ENCODE measurements at places on chromosomes 1 and 21.

GRCh38 chr1:36203554-36204346 lies 20.5 kb upstream of the THRAP3 start:
- no peak for DNase-seq

DNA sequence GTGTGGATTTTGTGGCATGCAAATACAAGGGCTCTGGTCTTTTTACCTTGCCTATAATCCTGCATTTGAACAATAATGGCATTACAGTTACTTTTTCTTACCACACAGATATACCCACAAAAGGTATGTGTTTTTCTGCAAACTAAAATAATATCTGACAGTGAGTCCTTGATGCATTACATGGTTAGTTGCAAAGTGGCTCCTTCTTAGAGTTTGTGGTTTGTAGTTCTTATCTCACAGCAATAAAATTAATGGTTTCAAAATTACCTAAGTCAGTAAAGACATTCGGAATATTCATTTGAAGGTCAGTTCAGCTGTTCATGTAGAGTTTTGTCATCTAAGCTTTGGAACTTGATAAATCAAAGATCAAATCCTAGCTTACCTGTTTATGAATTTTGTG lies 43.5 kb downstream of the SNX7 start:
- no peak for DNase-seq

DNA sequence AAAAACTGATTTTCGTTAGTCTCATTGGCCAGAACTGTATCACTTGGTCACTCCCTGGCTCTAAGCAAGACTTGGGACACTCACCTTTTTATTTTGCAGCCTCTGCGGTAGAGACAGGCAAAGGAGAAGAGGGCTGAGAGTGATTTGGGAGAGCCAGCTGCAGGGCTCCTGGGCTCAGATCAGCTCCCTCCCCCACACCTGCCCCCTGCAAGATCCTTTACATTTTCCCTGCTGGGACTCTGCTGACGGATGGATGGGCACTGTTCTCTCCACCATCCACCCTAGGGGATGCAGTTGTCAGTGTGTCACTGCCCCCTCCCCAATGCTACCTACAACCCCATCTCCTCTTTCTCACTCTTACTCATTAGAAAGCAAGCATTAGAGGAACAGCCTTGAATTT lies 301.1 kb upstream of the KAZN start:
- no peak for DNase-seq

- DNase-seq: no peak
Measured at GRCh38 chr1:226436855-226437491, 29.1 kb upstream of the PARP1 start.

- no peak for DNase-seq
Measured at GRCh38 chr1:39819091-39819812, 30.6 kb upstream of the BMP8B start.

GRCh38 chr1:236066054-236066453 lies 1.2 kb upstream of the NID1 start:
- DNase-seq: no peak

DNA sequence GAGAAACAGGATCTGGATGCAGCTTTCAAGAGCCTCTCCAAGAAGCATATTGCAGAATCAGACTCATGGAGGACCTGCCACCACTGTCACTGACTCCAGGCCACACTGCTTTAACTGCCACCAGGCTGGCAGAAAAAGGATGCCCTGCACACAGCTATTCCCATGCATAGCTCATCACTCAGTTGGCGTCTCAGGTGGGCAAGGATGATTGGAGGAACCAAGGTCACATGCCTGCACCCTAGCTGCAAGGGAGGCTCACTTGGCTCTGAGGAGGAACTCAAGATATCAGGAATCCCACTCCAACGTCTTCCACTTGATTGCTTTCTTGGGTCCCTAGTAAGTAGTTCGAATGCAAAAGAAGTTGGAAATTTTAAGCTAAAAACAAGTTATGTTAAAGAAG lies 19.6 kb upstream of the SPOCD1 start:
- DNase-seq: no peak

DNA sequence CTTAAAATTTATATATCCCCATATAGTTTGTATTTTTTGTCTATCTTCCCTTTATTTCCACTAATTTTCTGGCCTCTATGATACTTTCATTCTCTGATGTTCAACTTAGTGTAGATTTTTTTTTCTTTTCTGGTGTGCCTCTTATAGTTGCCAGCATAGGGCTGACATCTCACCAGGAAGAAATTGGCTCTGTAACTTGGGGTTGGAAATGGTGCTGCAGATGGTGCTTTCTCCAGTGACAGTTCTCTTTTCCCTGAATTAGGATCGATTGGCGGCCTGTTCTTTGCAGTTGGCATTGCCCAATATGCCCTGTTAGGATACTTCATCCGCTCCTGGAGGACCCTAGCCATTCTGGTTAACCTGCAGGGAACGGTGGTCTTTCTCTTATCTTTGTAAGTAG lies 50.3 kb downstream of the SLC22A15 start:
- no peak for DNase-seq

- no peak for DNase-seq
Measured at GRCh38 chr1:59500950-59501742, 204.3 kb downstream of the FGGY start.

DNA sequence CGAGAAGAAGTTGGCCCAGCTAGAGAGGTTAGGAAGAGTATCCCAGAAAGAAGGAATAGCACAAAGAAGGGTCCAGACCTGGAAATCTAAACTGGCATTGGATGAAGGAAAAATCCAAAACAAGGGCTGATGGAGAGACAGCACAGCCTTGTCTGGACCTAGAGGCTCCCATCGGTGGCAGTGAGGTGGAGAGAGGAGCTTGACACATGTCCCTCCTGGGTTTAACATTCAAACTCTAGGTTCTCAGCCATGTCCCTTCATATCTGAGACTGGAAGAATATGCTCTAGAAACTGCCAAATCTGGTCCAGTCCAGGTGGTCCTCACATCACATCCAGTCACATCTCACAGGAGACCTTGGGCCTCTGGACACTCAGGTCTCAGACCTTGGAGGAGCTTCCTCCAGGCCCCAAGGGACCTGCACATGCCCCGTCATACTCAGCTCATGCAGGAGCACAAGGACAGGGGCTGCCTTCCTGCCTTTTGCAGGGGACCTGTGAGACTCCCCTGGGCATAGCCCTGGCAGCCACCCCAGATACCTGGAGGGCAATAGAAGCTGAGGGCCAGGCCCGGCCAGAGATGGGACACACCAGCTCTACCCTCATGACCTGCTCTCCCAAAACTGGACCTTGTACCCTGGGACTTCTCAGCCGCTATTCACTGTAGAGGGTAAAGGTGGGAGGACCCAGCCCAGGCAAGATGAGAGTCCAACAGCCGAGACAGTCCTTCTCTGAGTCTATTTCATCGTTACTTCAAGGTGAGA lies 7.5 kb downstream of the TMEM125 start:
- DNase-seq: no peak

DNA sequence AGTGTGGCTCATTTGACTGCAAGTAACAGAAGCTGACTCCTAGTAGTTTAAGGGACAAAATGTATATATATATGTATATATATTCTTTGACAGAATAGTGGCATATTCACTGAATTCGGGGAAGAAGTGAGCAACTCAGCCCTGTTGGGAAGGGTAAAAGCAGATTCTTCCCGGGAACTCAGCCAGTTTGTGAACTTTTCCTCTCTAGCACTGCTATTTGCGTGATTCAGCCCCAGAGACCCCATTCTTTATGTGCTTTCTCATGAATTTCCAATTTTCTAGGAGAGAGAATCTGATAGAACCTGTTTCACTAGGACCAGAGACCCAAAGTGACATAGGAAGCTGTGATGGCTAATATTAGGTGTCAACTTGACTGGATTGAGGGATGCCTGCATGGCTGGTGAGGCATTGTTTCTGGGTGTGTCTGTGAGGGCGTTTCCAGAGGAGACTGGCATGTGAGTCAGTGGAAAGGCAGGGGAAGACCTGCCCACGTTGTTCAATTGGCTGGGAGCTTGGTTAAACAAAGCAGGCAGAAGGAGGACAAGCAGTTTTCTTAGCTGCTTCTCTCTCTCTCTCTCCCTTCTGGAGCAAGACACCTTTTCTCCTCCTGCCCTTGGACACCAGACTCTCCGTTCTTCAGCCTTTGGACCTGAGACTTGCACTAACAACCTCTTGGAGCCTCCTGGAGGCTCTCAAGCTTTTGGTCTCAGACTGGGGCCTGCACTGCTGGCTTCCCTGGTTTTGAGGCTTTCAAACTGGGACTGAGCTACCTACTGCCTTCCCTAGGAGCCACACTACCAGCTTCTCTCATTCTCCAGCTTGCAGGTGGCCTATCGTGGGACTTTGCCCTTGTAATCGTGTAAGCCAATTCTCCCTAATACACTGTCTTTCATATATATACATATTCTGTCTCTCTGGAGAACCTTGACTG lies 93.4 kb upstream of the KCNK1 start:
- no peak for DNase-seq

GRCh38 chr21:31184459-31184858 lies 146.2 kb upstream of the KRTAP19-8 start:
- DNase-seq: no peak

DNA sequence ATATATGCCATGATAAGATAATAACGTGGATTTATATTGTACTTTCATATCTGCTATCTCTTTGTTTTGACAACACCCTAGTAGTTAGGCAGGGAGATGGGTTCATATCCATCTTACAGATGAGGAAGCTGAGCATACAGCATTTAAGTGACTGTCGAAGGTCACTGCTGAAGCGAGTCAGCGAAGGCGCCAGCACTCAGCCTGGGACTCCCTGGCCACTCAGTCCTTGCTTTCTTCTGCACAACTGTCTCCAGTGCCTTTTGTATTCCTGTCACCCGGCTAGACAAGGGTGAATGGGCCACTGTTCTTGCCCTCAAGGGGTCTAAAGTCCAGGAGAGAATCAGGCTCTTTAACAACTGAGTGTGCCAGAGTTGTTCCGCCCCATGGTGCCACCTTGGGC lies 3.1 kb downstream of the ARHGEF10L start:
- no peak for DNase-seq

- no peak for DNase-seq
Measured at GRCh38 chr1:231423648-231424047, 1.6 kb upstream of the EGLN1 start.

- no peak for DNase-seq
Measured at GRCh38 chr1:36796733-36797132, 237.6 kb downstream of the GRIK3 start.

GRCh38 chr1:190906206-190906725 lies 428.6 kb upstream of the BRINP3 start:
- no peak for DNase-seq

DNA sequence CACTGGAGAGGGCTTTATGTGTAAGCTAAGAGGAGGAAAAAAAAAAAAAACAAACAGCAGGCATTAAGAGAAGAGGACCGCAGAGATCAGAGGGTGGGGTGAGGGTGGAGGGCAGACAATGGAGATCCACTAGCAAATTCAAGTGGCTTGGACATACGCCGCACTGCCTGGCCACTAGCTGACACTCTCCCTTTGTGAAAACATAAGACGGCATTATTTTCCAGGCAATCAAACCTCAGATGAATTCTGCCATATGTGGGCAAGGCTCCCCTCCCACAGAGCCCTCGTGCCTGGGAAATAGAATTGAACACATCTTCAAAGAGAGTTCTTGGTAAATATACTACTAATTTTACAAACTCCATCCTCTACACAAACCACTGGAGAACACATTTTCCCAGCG lies 53.6 kb downstream of the ERG start:
- no peak for DNase-seq

DNA sequence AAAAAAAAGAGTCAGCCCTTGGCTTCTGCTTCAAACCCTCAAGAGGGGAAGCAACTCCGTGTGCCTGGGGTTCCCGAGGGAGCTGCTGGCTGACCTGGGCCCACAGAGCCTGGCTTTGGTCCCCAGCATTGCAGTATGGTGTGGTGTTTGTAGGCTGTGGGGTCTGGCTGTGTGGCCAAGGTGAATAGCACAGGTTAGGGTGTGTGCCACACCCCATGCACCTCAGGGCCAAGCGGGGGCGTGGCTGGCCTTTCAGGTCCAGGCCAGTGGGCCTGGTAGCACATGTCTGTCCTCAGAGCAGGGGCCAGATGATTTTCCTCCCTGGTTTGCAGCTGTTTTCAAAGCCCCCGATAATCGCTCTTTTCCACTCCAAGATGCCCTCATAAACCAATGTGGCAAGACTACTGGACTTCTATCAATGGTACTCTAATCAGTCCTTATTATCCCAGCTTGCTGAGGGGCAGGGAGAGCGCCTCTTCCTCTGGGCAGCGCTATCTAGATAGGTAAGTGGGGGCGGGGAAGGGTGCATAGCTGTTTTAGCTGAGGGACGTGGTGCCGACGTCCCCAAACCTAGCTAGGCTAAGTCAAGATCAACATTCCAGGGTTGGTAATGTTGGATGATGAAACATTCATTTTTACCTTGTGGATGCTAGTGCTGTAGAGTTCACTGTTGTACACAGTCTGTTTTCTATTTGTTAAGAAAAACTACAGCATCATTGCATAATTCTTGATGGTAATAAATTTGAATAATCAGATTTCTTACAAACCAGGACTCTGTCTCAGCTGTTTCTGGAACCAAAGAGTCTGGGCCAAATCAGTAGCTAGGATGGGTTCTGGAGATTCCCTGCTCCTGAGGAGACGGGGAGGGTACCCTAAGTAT lies 26.8 kb upstream of the KDM4A start:
- DNase-seq: no peak

DNA sequence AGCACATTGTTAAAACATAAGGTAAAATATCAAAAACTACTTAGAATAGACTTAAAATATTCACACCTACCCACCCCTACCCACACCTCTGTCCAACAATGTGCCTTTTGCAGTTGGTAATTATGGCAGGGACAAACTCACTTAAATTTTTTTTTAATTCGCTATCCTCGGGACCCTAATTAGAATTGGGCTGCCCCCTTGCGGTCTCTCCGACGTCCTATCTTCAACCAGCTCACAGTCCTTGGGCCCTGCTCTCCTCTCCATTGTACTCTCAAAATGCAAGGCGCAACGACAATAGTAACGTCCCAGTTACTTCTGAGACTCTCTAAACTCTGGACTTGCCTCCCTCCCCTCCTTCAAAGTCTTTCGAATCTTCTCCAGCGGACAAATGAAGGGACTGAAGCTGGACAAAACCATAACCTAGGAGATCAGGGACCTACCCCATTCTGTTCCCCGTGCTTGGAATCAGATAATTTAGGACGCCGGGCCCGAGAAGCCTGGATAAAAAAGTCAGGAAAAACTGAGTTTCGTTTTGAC lies 1.1 kb upstream of the CIART start:
- peak; percentile 51 for DNase-seq

DNA sequence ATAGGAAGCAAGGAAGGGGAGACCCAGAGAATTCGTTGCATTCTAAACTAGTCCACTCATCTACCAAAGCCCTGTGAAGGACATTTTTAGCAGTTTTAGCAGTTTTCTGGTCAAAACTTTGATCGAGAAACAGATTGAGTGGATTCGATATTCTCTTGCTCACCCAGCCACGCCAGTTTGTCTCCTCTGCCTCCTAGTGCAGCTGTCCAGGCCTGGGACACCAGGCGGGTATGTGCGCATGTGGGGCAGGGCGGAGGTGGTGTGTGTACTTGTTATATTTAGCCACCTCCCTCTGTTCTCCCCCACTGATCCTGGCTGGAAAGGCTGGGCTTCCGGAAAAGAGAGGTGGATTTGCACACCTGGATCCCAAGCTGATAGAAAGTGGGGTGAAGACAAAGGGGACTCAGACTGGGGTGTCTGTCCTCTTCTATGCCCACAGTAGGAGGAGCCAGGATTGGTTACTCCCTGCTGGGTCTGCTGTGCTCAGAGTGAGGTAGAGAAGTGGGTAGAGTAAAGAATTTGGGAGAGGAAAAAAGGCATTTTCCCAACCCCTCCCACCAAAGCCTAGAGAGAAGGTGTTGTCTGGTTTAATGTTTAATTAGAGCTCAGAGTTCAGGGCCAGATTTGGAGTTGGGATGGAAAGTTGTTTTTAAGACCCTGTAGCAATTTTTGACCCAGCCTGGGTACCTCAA lies 3.8 kb downstream of the LMNA start:
- no peak for DNase-seq

GRCh38 chr1:180249725-180250498 lies 19.8 kb downstream of the LHX4 start:
- DNase-seq: no peak
